Metanephros (tissue), 2 donors: ENCODE measurements at places on chromosomes 2 and 18. TPM values are rescaled to one million over a fixed set of nuclear protein-coding genes. Genes with fewer than 3 reads are reported as not detected.

Gene C2orf80
- total RNA-seq: not detected

Gene SAG
- total RNA-seq: not detected

Gene FOXD4L1
- 0.12 TPM for total RNA-seq

Gene INO80B
- 22.7 TPM for total RNA-seq

Gene COL6A3
- 455 TPM for total RNA-seq

Gene MOGAT1
- not detected for total RNA-seq

Gene KCNK3
- 6.7 TPM for total RNA-seq

Gene ME2
- 30.4 TPM for total RNA-seq

Gene DSG1
- 0.06 TPM for total RNA-seq

Gene LRRTM1
- total RNA-seq: 9.9 TPM

Gene LMAN1
- total RNA-seq: 102 TPM

Gene CHAC2
- 3.4 TPM for total RNA-seq
